Right atrium auricular region (tissue), 2 donors: ENCODE measurements at places on chromosomes 7 and 10. TPM values are rescaled to one million over a fixed set of nuclear protein-coding genes. Genes with fewer than 3 reads are reported as not detected.

ZNF777 gene
- 8.4 TPM for total RNA-seq

PDZD7 gene
- 0.59 TPM for total RNA-seq

DNA sequence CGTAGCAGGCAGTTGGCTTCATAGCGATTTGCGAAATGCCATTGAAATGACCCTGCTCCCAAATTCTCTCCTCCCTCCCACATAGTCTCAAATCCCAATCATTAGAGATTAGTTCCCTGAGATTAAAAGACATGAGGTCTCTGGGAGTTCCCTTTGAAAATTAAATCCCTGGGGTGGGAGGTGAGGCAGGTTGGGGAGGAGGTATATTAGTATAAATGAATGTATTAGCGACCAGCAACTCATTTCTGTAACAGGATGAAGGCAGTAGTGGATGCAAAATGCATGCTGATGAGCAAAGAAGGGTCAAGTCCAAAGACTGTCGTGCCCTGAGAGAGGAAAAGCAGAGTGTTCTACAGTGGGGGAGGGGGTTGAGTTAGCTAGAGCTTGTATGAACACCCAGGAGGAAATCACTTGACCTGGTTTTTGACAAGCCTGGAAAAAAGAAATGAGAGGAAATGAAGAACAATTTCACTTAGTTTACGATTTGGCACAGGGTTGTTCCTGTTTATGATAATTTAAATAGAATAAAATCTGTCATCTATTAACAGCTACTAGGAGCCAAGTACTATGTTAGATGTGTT, 79.6 kb upstream of the MTPN start:
- no peak for DNase-seq
- H3K36me3 ChIP-seq = no peaks in the 10 kb centered on the region
- H3K4me3 ChIP-seq = no peak overlapping the region
- H3K27me3 ChIP-seq = no peaks in the 10 kb centered on the region

DNA sequence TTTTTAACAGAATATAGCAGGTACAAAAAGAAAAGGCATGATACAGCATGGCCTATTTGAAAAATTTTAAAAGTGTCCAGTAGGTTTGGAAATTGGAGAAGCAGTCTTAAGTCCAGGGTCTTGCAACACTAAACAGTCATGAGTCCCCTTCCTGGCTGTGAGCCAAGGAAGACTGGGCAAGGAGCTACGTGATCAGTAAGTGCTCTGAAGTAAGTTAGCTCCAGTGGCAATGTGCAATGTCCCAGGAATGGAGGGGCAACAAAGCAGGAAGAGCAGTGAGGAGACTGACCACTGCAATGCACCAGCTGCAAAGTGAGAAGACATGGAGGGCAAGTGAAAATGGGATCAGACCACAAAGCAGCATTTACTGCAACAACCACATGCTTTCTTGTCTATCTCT, 72.9 kb upstream of the GRID1 start:
- H3K27ac ChIP-seq = no peak overlapping the region
- H3K4me3 ChIP-seq = no peak overlapping the region
- no peaks in the 10 kb centered on the region for H3K27me3 ChIP-seq
- DNase-seq = peak; percentile 90

HOXA3 gene
- 0.28 TPM for total RNA-seq
